ENCODE measurements at places on chromosomes 1 and 21. TPM values are rescaled to one million over a fixed set of nuclear protein-coding genes. Genes with fewer than 3 reads are reported as not detected.

CRYBG2 gene
- total RNA-seq: 1.0 TPM

PMVK gene
- total RNA-seq: 34.2 TPM

RSPO1 gene
- not detected for total RNA-seq

INKA2 gene
- total RNA-seq: 1.4 TPM

MEX3A gene
- 0.16 TPM for total RNA-seq

TMEM200B gene
- 0.43 TPM for total RNA-seq

RBM15 gene
- 173 TPM for total RNA-seq

TMEM183A gene
- 92.0 TPM for total RNA-seq

SLC45A3 gene
- total RNA-seq: 1.1 TPM

NBPF4 gene
- not detected for total RNA-seq

GTF2B gene
- 40.0 TPM for total RNA-seq

TRIM58 gene
- total RNA-seq: not detected

POFUT2 gene
- total RNA-seq: 16.0 TPM

DUSP12 gene
- 23.8 TPM for total RNA-seq

TRIM63 gene
- total RNA-seq: not detected

NOS1AP gene
- total RNA-seq: 0.27 TPM

SLC30A2 gene
- total RNA-seq: not detected

OLIG2 gene
- total RNA-seq: not detected

ADGRL4 gene
- not detected for total RNA-seq

IPO13 gene
- 16.0 TPM for total RNA-seq

HCRTR1 gene
- not detected for total RNA-seq

NUF2 gene
- 57.0 TPM for total RNA-seq

F13B gene
- not detected for total RNA-seq

CDA gene
- not detected for total RNA-seq

CRABP2 gene
- total RNA-seq: 2.3 TPM

MFSD2A gene
- total RNA-seq: 2.6 TPM

HES2 gene
- total RNA-seq: 0.35 TPM

AGT gene
- not detected for total RNA-seq

SYNC gene
- total RNA-seq: not detected

RNF220 gene
- 76.1 TPM for total RNA-seq

SPATA45 gene
- total RNA-seq: not detected

DR1 gene
- total RNA-seq: 78.8 TPM

ID3 gene
- total RNA-seq: 290 TPM

YBX1 gene
- total RNA-seq: 926 TPM

SLC44A5 gene
- total RNA-seq: not detected

AADACL4 gene
- total RNA-seq: not detected

B3GALT5 gene
- 0.02 TPM for total RNA-seq

CLEC20A gene
- total RNA-seq: not detected

AGTRAP gene
- total RNA-seq: 24.1 TPM

BSDC1 gene
- total RNA-seq: 41.8 TPM

IGFN1 gene
- not detected for total RNA-seq
